D721Med (cell line): ENCODE measurements at places on chromosomes 5 and 9.

DNA sequence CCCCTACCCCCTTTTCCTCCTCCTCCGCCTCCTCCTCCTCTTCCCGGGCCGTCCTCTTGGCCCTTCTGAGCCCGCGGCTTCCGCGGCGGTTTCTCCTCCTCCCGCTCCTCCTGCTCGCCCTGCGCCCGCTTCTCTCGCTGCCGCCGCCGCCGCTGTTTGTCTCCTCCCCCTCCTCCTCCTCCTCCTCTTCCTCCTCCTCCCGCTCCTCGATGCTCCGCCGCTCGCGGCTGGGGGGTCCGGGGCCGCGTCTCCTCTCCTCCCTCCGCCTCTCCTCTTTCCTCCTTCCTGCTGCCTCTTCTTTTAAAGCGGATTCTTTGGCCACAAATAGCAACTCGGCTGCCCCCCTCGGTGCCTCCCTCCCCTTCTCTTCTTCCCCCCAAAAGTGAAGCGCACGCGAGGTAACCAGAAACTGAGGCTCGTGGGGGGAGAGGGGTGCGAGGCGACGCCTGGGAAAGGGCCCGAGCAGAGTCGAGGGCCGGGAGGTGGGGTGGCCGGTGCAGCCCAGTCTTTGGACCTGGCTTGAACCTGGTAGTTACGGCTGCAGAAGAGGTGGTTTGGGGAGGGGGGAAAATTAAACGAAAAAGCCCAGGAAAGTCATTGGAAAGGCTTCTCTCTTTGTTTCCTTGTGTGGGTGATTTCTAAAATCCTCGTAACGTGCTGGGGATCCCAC lies 1058.5 kb upstream of the DMAC1 start:
- no peak for DNase-seq

- DNase-seq = no peak
Observed at GRCh38 chr5:55231029-55231918, 2.1 kb downstream of the CCNO start.

GRCh38 chr5:78879516-78879915 lies 105.6 kb downstream of the ARSB start:
- DNase-seq = no peak

GRCh38 chr9:2228132-2228531 lies 213.0 kb downstream of the SMARCA2 start:
- DNase-seq = no peak

DNA sequence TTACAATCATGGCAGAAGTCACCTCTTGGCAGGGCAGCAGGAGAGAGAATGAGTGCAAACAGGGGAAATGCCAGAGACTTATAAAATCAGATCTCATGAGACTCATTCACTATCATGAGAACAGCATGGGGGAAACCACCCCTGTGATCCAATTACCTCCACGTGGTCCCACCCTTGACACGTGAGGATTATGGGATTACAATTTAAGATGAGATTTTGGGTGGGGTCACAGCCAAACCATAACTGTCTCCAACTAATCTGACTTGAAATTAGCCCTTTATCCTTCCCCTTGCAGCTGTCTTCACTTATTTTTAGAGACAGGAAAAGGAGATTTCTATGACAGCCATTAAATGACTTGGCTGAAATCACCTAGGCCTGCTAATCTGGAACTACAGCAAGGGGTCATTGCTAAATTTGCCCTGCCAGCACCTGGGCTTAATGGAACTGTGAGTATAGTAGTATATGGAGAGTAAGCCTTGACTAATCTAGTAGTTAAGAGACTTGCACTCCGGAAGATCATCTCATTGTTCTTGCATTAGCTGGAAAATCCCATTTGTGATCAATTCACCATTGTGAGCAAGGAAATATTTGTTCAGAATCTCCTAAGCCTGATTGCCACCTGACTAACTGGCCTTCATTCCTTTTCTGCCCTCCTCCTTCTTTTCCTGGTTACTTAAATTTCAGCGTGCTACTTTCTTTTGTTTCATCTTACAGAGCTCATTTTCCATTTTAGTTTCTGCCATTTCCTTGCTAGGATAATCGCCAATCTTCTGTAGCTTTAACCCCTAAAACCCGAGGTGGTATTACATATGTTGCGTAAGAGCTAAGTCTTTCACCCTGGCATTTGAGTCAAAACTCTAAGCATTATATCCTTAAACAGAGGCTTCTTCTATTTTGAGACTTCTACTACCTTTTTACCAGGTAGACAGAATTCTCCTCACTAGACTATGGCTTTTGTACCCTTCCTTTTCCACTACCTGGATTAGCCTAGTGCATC lies 65.3 kb upstream of the RUSC2 start:
- no peak for DNase-seq

DNA sequence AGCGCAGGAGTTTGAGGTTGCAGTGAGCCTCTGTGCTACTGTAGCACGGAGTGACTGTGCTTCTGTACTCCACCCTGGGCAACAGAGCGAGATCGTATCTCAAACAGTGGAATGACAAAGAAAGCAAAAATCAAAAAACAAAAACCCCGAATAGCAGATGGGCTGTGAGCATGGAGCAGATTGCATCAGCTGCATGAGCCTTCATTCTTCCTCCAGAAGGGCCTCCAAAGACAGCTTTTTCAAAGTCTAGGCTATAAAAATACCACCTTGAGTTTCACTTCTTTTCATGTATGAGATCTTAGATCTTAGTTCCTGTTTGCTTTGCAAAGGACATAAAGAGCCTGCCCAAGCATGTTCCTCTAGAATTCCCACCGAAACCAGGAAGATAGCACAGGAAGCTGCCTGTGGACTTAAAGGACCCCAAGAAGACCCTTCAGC lies 15.0 kb upstream of the HSPB3 start:
- DNase-seq = no peak

DNA sequence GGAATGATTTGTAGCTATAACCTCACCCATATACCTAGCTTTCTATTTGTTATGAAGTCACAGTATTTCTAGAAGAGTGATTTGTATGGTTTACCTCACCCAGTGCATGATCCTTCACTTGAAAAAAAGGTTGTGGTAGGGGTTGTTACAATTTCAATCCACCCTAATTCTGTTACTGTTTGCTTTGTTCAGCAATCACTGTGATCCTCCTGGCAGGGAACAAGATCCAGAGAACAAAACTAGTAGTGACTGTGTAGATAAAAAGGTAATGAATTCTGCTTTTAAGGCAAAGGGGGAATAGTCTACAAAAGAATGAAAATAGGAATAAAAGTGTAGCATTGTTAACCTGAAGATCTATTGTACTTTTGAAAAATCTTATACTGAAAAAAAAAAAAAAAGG lies 191.3 kb upstream of the SH3GL2 start:
- no peak for DNase-seq

DNA sequence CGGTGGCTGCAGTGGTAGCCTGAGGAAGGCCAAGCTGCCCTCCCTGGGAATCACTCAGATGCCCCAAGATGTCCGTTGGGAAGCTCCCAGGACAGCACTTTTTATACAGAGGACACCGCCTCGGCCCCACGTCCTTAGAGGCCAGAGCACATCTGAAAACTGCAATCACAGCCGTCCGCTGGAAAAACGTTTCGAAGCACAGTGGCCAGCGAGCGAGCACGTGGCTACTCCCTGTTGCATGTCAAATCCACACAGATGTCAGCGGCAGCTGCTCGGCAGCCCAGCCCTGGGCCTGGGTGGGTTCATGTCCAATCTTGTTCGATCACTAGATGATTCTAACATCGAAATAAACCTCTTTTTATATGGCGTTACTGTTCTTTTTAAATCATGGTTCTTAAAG lies 8.9 kb downstream of the PPP1R26 start:
- no peak for DNase-seq

- DNase-seq = no peak
Observed at GRCh38 chr5:307794-308579, 13.5 kb upstream of the AHRR start.

GRCh38 chr5:111998871-111999270 lies 241.9 kb upstream of the NREP start:
- DNase-seq = no peak

GRCh38 chr5:116361171-116361967 lies 213.3 kb downstream of the SEMA6A start:
- DNase-seq = no peak

GRCh38 chr5:39623291-39623865 lies 198.6 kb upstream of the DAB2 start:
- DNase-seq = no peak

DNA sequence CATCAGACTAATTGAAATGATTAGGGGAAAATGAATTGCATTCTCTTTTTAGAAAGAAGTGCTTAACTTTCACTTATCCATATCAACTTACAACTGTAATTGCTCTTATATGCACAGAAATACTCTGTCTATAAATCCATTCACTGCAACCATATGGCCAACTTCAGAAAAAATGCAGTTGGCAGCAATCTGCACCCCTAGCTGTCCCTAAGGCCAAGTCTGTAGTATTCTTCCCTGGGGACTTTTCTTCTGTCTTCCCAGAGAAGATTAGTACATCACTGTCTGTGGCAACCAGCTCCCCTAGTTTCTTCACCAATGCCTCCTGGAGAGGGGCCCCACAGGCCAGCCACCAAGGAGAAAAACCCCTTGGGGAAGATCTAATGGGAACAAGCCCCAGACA lies 45.4 kb downstream of the ABCA1 start:
- no peak for DNase-seq

DNA sequence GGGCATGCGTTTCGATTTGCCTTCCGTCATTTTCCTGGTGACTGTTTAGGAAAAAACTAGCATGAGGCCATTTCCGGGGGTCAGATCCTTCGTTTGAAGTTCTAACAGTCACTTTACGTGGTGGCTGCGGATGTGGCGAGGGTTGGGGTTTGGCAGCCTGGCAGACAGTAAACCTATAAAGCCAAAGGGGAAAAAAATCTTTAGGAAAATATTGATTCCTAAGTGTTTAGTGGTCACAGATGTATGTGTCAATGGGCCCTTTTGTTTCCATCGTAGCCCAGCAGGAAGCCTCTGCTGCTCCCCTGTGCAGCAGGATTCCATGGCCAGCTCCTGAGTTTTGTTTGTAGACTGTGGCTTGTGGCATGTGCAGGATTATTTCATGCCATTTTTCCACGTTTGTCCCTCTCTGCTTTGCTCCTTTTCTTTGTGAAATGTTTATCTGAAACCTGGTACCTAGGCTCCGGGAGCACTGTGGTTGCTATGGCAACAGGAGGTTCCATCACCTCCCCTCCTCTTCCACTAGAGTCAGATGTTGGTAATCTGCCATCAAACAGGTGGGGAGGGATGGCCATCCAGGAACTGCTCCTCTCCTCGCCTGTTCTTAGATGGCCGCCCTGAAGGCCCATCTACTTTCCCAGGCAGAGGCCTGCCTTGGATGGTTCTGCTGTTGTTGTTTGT lies 202.3 kb downstream of the AOPEP start:
- DNase-seq = no peak

DNA sequence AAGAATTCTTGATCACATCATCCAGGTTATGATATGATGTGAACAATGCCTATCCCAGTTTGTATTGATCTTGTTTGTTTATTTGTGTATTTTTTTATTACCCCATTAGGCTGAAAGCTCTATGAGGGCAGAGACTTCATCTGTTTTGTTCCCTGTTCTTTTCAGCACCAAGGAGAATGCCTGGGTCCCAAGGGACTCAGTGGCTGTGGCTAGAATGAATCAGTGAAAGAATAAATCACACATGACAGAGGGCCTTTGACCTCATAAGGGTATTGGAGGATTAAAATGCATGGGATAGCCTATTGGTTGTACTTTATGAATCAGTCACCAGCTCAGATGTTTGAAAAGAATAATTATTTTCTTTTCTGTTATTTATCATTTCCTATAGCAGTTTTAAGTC lies 292.2 kb downstream of the GAS1 start:
- DNase-seq = no peak

GRCh38 chr5:33595303-33595702 lies 154.5 kb downstream of the TARS1 start:
- no peak for DNase-seq

- no peak for DNase-seq
Observed at GRCh38 chr5:31952067-31952466, 222.1 kb downstream of the GOLPH3 start.

GRCh38 chr9:132008184-132008803 lies 71.4 kb downstream of the MED27 start:
- no peak for DNase-seq

- DNase-seq = no peak
Observed at GRCh38 chr5:179986328-179986727, 78.6 kb upstream of the TBC1D9B start.

GRCh38 chr5:9188131-9188530 lies 357.7 kb downstream of the SEMA5A start:
- DNase-seq = no peak

DNA sequence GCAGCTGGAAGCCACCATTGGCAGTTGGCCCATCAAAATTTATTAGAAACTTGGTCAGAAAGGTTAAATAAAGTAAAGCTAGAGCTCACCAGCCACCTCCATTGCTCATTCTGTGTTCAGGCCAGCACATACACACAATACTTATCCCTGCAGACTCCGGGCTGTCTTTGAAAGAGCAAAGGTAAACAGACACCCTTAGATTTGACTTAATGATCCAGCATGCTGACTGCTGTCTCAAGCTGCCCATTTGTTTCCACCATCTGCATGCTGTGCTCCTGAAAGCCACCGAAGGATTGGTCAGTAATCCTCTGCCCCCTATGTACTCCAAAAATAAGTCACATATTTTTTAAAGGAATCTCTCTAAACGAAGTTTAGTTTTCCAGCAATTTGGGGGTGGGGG lies 1059.8 kb upstream of the DMAC1 start:
- no peak for DNase-seq

- no peak for DNase-seq
Observed at GRCh38 chr9:94919376-94920098, 193.0 kb downstream of the AOPEP start.

DNA sequence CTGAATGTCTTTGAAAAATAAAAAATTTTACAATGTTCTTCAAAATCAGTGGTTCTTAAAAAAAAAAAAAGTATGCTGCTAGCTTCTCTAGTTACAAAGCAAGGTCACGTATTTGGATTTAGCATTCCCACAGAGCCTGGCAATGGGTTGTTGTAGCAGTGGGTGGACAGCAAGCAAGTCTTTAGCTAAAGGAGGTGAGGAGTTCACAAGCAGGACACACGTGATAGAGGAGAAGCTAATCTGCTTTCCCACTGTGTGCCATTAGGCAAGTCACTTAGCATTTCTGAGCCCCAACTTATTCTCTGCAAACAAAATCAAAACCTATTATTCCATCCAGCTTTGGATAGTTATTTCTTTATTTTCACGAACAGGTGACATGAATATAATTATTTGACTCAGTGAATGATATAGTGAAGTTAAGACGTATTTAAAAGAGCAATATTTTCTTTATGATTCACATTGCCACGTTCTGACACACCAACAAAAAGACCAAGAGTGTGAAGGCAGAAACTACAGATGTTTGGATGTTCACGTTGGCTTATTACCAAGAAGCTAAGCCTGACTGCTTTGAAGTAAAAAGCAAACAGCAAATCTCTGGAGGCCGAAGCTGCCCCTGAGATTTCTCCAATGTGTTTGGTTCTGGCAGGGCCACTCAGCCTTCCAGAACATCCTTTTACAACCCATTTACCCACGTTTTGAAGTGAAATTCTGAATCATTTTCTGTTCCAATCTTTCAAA lies 612.1 kb upstream of the CDH6 start:
- no peak for DNase-seq

GRCh38 chr9:4296217-4296616 lies 3.7 kb downstream of the GLIS3 start:
- DNase-seq = no peak

DNA sequence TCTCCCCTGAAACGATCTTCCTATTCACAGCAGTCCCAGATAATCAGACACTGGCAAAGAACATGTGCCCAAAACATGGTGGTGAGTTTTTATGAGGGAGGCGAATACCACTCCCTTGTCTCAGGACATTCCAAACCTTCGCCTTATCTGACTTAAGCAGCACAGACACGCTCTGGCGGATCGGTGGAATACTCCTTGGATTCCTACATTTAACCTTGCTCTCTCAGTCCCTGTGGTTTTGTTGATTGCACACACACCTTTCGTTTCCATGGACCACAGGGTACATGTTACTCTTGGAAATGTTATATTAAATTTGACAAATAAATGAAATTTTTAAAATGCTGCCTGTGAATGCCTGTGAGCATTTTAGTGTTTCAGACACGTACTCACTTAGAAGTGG lies 87.8 kb upstream of the CPEB4 start:
- DNase-seq = no peak
